ENCODE measurements at places on chromosomes 4 and X.
A peak's percentile ranks its signal among the peaks of the same experiment; 100 is the strongest.

GRCh38 chr4:1855333-1856070 is 454 bp downstream of the LETM1 start:
- no peak for DNase-seq

GRCh38 chr4:44914748-44915147 is 188.4 kb upstream of the GNPDA2 start:
- no peak for DNase-seq

- DNase-seq = no peak
Observed at GRCh38 chr4:183609151-183609550, 49.8 kb downstream of the RWDD4 start.

DNA sequence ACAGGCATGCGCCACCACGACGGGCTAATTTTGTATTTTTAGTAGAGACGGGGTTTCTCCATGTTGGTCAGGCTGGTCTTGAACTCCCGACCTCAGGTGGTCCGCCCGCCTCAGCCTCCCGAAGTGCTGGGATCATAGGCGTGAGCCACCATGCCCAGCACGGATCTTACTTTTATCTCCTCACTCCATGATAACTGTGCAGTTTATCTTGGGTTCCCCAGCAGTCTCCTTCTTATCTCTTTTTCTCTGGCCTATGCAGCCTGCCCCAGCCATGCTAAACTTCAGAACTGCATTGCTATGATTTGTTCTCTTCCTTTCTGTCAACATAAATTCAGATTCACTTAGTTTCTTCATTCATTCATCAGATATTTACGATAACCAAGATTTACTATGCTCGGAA is 22.4 kb downstream of the PAGE1 start:
- DNase-seq = no peak

DNA sequence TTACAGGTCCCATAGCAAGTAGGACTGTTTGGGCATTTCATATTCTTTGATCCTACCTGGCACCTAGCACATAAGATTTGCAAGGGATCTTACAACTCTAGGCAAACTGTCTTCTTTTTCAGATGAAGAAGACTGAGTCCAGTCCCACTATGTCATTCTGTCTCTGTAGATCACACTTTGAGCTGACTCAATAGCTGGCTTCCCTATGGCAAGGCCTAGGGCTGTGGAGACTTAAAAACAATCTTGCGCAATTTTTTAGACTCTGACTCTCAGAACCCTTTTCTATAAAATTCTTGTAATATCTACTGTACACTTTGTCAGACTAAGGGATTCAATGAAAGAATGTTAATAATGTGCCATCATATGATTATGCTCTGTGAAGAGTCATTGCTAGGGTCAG is 26.7 kb downstream of the OTC start:
- DNase-seq = peak; percentile 73

DNA sequence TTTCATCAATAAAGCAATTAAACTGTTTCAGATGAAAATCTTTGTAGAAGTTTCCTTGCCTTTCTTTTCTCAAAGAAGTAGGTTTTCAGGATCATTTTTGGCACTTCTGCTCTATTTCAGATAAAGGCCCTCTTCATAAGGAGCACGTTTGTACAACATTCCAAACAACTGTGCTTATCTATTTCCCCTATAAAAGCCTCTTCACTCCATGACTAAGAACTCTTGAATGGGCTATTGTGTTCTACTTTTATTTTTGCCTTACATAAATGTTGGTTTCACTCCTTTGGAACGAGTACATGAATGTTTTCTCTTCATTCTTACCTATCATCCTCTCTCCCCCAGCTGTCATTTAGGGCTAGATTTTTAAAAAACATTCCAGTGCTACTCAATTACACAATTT is 288.0 kb upstream of the PPP1R2C start:
- DNase-seq = no peak

DNA sequence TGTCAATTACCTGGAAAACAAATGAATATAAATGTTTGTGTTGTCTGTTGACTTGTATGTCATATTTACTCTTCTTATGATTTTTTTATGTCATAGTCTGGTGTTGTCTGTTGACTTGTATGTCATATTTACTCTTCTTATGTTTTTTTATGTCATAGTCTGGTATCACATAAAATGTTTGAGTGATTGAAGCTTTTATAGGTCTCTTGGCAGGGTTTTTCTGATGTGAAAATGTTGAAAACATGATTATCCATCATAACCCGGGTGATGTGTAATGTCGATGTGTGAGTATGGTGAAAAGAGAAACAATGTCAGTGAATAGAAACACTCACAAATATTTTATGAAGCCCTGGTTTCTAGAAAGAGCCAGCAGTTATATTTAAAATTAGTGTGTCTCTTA is 335.7 kb downstream of the BMPR1B start:
- DNase-seq = no peak

GRCh38 chr4:132504438-132504837 is 644.7 kb upstream of the PCDH10 start:
- DNase-seq = no peak

DNA sequence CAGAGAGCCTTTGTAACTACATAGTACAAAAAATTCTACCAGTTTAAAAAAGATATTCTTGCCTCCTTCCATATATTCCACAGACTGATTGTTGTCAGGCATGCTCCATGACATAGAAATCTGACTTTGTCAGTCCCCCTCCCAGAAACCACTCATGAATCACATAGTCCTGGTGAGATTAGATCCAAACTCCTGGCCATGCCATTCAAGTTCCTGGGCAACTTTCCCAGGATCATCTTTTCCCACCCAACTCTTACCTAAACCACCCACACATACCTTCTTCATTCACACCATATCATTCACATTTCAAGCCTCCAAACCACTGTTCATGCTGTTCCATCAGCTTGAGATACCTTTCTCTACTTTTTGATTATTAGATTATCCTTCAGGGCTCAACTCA is 46.4 kb downstream of the SLC16A2 start:
- DNase-seq = no peak

DNA sequence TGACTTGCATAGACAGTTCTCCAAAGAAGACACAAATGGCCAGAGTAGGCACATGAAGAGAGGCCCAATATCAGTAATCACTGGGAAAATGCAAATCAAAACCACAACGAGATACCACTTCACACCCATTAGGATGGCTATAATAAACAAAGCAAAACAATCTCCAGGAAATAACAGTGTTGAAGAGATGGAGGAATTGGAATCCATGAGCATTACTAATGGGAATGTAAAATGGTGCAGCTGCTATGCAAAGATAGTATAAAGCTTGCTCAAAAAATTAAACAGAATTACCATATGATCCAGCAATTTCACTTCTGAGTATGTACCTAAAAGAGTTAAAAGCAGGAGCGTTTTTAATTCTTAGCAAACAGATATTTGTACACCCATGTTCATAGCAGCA is 17.0 kb upstream of the TMEM33 start:
- no peak for DNase-seq

DNA sequence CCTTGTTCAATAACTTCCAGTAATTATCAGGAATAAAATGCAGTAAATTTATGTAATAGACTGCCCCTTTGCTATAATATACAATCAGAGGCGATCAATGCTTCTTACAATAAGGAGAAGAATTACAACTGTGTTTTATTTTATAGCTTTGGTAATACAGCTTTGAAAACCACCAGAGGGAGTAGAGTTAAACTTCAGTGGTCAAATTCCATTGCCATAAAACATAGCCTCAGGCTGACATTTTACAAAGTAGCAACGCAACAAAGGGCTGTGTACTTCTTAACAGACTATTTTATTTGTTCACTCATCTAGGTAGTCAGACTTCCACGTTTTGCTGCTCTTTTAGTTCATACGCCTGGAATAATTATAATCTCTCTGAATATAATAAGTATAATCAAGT is 58.5 kb downstream of the TEX13C start:
- no peak for DNase-seq

DNA sequence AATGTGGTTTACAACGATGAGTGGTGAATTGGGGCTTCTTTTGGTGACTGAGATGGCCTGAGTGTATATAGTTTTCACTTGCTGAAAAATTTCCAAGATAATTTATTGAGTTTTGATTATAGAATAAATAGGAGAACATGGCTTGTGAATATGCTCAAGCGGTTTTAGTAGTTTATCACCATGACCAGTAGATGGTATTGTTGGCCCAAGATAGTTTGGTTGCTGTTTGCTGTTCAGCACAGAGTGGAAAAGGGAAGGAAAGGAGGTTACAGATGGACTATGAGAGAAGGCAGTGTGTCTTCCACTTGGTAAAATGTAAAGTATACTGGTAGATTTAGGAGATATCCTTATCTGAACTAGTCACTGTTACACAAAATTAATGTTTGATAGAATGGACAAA is 55.8 kb upstream of the POU4F2 start:
- peak; percentile 7 for DNase-seq

DNA sequence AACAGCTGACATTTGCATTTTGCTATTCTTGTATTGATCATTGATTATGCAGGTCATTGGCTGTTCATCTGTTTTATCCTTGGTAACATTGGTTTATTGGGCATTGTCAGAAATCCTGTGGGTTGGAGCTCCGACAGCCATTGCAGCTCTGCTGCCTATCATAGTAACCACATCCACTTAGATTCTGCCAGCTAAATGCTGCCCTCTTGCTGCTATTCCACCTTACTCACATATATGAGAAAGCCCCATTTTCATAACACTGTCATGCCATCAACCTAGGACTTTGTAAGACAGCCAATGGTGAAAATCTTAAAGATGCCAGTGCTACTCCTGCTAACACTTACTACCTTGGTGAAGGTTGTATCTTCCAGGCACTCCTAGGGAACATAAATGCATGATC is 187.3 kb upstream of the CXCL13 start:
- DNase-seq = no peak

DNA sequence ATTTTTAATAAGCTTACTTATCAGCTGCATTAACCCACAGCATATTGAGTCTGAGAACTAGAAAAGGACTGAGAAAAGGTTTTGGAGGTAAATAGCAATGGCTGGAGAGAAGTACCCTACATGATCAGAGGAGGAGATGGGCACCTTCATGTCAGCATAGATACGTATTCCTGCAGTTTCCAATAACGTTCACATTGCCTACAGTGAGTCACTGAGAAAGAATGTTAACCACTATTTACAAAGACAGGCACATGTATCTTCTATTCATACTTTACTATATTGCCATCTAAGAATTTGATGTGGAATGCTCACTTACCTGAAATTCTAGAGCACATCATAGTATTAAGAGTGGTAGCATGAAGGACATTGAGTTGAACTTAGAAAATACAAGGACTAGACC is 92.5 kb downstream of the TLL1 start:
- no peak for DNase-seq

GRCh38 chr4:24249972-24250371 is 334.4 kb downstream of the DHX15 start:
- DNase-seq = no peak

DNA sequence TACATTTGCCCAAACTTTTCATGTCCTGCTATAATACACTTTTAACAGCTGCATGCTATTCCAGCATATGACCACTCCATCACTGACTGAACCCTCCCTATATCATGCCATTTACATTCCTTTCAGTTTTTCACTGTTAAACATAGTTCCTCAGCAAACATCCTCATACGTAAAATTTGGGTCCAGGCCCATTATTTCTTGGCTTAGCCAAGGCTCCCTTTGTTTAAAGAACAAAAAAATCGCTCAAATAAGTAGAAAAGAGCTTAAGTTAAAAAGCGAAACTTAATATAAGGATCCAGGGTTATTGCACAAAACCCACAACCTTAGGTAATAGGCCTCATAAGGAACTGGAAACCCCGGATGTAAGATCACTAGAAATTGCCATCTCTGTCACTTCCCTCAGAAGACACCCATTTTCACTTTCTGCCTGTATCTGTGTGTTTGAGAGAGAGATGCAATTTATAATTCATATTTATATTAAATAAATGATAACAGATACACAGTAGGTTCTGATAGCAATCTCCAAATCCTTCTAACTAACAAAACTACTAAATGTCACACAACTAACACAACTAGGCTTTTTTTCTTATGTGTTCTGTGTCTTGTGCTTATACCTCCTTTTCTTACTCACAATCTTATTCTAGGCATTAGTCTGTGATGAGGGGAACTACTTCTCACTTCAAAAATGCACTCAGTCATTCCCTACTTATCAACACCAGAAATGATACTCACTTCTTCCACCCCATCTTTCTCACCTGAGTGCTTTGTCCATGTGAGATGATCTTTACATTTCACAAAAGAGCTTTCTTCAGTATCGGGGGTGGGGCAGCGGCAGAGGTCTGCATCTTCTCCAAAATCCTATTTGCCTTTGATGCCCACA is 59.9 kb upstream of the FAM241A start:
- peak; percentile 97 for DNase-seq

GRCh38 chr4:140252742-140253555 is 99.0 kb upstream of the MAML3 start:
- peak; percentile 47 for DNase-seq

DNA sequence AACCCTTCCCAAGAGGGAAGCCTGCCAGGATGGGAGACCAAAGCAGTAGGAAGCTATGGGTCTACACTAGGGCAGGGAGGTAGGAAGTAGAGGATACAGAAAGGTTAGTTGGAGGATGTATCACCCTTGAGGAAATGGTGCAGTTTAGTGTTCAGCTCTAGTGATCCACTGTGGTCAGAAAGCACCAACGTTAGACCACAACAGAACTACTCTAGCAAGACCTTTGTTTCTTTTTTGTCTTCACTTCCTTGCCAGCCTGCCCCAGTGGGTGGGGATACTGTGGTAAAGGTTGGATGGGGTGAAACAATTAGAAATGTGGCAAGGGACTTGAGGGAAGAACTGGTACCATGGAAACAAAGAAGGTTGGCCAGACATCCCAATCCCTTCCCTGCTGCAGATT is 83.3 kb downstream of the DDIT4L start:
- DNase-seq = no peak

GRCh38 chr4:88693792-88694191 is 3.8 kb downstream of the NAP1L5 start:
- DNase-seq = no peak

GRCh38 chr4:68461790-68462189 is 14.5 kb downstream of the TMPRSS11E start:
- no peak for DNase-seq

GRCh38 chr4:152385551-152385950 is 150.3 kb downstream of the FBXW7 start:
- DNase-seq = no peak

- DNase-seq = peak; percentile 87
Observed at GRCh38 chrX:74343343-74344279, 39.6 kb downstream of the ZCCHC13 start.

GRCh38 chrX:104913348-104913747 is 307.1 kb downstream of the TEX13A start:
- DNase-seq = no peak

DNA sequence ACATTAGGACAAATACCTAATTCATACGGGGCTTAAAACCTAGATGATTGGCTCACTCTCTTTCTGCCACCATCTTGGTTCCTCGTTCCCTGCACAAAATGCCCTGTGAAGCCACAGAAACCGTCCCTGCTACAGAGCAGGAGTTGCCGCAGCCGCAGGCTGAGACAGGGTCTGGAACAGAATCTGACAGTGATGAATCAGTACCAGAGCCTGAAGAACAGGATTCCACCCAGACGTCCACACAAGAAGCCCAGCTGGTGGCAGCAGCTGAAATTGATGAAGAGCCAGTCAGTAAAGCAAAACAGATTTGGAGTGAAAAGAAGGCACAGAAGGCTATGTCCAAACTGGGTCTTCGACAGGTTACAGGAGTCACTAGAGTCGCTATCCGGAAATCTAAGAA is 34.3 kb downstream of the TRIM61 start:
- no peak for DNase-seq

Data from inflammatory macrophage treated with lipopolysaccharide for 4 hours (primary cell).